Fibroblast of villous mesenchyme (primary cell): ENCODE measurements at places on chromosomes 3 and 15.

GRCh38 chr15:26661748-26662147 is 111.1 kb downstream of the GABRB3 start:
- DNase-seq, result no peak

- peak; percentile 46 for DNase-seq
Observed at GRCh38 chr15:32838820-32839219, 121.0 kb downstream of the GREM1 start.

- DNase-seq, result no peak
Observed at GRCh38 chr15:33344111-33344510, 33.3 kb downstream of the RYR3 start.

GRCh38 chr3:60752809-60753208 is 498.4 kb downstream of the FHIT start:
- DNase-seq, result peak; percentile 80
